ENCODE measurements at places on chromosomes 3 and 15. TPM values are rescaled to one million over a fixed set of nuclear protein-coding genes. Genes with fewer than 3 reads are reported as not detected.

- DNase-seq = no peak
Observed at GRCh38 chr3:128356822-128357221, 109.9 kb downstream of the DNAJB8 start.

DNA sequence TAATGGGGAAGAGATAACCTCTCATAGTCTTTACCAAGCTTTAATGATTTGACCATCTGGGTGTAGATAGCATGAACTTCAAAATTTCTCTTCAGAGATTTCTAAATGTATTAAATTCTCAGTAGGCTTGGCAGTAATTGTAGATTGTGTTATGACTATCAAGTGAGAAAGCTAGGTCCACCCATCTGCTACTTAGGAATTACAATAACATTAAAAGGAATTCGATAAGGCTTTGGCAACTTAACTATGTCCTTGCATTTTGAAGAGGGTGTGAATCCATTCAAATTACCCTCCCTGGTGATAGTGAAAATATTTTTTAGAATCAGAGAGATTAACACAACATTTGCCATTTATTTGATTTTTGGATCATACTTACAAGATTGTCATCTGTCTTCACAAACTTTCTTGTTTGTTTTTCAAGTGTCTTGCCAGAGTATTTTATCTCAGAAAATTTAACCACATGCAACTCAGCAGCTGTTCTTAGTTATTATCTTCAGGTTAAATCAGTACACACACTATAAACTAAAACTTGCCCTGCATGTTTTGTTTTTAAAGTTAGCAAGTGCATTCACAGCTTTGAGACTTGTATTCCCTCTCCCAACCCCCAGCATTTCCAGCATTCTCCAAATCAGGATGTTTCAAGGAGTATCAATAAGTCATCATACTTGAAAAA lies 69.6 kb upstream of the COL8A1 start:
- DNase-seq = no peak

- no peak for DNase-seq
Observed at GRCh38 chr3:168472783-168473182, 377.1 kb upstream of the GOLIM4 start.

- no peak for DNase-seq
Observed at GRCh38 chr15:93217343-93217742, 128.3 kb upstream of the RGMA start.

ATP8B4 gene
- 4.3 TPM for polyA plus RNA-seq

BSN gene
- 1.4 TPM for polyA plus RNA-seq

KBTBD12 gene
- polyA plus RNA-seq = 19.4 TPM
